ENCODE measurements at places on chromosomes 1 and 21.

DNA sequence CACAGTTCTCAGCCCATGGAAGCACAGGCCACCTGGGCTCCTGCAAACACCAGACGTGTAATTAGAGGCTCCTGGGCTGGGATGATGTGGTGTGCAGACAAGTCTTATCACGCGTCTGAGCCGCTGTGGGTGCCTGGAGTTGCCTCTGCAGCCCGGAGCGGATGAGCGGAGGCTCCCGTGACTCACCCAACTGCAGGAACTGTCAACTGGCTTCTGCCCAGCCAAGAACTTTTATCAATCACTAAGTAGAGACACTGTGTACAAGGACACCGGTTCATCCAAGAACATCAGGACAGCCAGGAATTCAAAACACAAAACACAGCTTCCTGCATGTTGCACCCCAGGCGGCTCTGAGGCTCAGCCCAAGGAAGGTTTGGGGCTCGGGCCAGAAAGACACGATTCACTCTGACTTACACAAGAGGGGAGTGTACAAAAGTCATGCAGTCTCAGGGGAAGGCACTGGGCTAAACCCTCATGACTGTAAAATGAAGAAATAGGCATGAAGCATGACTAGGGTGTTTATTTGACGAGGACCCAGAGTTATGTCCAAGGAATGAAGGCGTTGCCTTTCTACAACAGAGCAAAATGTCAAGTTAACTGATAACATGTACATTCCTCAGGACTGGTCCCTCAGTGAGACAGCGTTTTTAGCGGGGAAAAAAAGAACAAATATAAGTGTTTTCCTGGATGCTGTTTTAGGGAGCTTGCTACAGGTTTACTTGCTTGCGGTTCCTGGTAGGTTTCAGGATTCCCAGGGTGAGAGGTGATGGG lies 21.1 kb downstream of the ERRFI1 start:
- no peak for DNase-seq

- DNase-seq: no peak
Observed at GRCh38 chr1:30538226-30538992, 185.0 kb downstream of the MATN1 start.

DNA sequence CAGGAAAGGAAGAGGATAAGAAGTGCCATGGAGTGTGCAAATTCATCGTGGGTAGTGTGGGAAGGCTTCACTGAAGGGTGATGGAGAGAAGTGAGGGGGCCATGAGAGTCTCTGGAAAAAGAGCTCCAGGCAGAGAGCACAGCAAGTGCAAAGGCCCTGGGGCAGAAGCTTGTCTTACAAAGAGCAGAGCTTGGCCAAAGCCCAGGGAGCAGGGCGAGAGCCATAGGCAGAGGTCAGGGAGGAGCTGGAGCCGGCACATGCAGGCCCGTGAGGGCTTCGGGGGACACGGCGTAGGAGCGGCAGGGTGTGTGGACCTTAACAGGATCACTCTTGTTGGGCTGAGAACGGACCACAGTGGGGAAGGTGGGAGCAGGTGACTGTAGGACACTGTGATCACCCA lies 83.7 kb upstream of the EDN2 start:
- no peak for DNase-seq

- DNase-seq: peak; percentile 52
Observed at GRCh38 chr1:212432661-212433576, at the start of gene NENF. NENF (plus strand) TSS chr1:212432920; CDS start chr1:212432944, 24 bp downstream.

DNA sequence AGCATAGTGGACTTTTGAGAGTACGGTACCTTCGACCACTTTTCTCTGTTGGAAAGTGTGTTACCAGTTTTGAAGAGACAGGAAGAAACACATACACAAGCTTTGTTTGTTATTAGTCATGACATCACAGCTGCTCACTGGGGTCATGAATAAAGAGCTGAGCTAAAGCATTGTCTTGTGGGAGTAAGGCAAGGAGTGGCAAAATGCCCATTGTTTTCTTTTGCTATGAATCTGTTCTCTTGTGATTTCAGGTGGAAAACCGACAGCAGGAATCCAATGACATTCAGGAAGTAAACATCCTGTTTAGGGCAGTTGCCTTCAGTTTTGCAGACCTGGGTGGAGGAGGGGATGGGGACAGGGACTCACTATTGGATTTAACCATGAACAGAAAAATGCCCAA lies 66.2 kb downstream of the RGL1 start:
- no peak for DNase-seq

DNA sequence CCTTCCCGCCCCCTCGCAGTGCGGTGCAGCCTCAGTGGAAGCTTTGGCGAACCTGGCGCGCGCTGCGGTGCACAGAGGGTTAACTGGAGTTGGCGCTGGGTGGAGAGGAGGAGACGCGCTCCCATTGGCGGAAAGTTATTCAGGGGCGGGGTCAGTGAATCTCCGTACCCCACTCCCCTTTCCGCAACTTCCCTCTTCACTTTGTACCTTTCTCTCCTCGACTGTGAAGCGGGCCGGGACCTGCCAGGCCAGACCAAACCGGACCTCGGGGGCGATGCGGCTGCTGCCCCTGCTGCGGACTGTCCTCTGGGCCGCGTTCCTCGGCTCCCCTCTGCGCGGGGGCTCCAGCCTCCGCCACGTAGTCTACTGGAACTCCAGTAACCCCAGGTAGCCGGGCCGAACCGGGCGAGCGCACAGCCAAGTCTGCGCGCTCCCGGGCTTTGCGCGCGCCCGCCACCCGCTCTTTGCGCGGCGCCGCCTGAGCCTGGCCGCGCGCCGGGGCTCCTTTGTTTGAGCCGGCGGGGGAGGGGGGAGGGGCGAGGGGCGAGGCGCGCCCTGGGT lies at the start of gene EFNA4:
Gene EFNA4 (plus strand): TSS at position 191 of the 561 bp plus-strand sequence. CDS start 84 bp downstream, at position 275.
- peak; percentile 63 for DNase-seq

- DNase-seq: no peak
Observed at GRCh38 chr1:160197231-160197630, 6.9 kb downstream of the CASQ1 start.

DNA sequence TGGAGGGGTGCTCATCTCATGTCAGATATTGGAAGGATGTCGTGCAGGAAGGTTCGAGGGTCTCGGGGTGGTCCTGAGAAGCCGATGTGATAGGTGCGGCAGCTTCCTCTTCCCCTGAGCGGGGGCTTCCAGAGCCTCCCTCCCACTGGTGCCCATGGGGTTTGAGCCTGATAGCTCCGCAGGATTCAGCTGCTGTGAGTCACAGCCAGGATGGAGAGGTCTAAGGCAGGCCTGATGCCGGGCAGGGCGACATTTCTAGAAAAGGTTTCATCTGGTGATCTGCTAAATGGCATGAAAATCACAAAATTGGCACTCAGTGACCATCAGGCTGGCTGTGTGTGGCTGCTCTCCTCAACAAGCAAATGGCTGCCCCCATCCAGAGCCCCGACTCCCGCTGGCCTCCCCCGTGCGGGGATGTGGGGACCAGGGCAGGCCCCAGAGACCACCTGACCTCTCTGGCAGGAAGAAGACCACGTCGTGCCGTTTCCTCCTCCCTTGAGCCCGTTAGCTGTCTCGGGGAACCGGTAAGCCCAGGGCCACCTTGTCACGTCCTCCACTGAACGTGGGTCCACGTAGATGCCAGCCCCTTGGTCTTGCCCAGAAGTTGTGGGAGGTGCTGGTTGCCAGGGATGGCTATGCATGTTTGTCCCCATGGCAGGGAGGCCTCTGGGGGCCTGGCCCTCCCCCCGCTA lies 66.1 kb downstream of the SKI start:
- DNase-seq: no peak

DNA sequence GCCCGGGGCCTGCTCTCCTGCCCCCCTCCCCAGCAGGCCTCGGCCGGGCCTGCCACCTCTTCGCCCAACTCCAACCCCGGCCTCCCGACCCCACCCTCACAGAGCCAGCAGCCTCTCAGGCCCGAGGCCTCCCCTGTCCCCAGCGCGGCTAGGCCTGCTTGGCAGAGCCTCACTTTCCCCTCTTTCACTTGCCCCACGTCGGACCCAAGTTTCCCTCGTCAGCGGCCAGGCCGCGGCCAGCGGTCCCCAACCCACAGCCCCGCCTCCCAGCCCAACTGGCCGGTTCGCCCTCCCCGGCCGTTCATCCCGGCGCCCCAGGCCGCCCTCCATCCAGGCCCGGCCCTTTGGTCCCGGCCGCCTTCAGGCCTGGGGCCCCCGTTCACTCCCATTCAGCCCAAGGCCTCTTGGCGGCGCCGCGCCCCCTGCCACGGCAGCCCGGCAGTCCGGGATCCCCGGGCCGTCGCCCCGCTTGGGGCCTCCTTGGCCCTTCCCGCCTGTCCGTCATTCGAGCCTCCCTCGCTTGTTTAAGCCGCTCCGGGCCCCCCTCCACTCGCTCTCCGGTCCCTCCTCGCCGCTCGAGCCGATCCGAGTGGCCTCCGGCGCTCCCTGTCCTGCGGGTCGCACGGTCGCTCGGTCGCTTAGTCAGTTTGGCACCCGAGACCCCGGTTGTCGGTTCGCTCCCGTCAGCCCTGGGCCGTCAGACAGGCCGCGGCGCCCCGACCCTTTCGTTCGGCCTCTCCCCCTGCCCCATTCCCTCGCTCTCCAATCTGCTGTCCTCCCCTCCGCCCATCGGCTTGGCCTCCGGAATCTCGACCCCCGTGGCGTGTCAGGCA lies 1.4 kb downstream of the LRRC41 start:
- peak; percentile 44 for DNase-seq

DNA sequence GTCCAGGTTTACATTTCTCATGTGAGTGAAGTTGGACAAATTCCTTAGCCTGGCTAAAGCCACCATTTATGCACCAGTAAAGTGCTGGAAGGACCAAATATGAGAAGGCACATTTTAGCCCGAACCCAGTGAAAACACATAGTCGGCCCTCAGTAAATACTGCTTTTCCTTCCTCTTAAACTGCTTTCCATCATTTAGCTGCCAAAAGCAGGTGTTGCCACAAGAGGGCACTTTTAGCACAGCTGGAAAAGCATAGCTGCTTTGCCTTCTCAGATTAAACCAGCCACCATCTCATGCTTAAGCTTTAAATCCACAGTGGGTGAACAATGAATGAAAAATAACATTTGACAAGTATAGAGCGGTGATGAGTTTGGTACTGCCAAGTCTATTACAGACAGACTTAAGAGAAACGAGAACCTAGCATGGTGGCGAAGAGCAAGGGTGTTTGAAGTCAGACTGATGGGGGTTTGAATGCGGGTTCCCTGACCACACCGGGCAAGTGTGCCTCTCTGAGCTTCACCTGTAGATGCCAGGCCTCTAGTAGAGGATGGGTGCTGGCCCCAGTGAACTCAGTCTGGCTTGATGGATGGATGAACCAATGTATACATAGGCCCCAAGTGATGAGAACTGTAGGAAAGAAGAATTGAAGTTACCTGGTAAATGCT lies 57.8 kb downstream of the SLC35D1 start:
- DNase-seq: peak; percentile 23

- no peak for DNase-seq
Observed at GRCh38 chr1:231046730-231047395, 6.8 kb upstream of the FAM89A start.

DNA sequence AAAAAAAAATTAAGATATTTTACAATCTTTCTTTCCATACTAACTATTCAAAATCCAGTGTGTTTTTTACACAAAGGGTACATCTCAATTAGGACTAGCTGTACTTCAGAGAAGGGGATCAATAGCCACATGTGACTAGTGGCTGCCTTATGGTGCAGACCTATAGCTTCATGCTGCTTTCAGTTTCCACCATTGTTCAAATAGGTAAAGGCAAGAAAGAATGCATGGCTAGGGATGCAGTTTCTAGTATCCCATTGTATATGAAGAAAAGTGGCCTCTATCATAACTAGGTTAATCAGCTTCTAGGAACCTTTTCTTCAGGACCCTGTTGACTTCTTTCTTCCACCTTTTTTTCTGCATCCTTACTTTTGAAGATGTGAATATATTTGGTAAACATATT lies 35.7 kb downstream of the OSBPL9 start:
- no peak for DNase-seq

DNA sequence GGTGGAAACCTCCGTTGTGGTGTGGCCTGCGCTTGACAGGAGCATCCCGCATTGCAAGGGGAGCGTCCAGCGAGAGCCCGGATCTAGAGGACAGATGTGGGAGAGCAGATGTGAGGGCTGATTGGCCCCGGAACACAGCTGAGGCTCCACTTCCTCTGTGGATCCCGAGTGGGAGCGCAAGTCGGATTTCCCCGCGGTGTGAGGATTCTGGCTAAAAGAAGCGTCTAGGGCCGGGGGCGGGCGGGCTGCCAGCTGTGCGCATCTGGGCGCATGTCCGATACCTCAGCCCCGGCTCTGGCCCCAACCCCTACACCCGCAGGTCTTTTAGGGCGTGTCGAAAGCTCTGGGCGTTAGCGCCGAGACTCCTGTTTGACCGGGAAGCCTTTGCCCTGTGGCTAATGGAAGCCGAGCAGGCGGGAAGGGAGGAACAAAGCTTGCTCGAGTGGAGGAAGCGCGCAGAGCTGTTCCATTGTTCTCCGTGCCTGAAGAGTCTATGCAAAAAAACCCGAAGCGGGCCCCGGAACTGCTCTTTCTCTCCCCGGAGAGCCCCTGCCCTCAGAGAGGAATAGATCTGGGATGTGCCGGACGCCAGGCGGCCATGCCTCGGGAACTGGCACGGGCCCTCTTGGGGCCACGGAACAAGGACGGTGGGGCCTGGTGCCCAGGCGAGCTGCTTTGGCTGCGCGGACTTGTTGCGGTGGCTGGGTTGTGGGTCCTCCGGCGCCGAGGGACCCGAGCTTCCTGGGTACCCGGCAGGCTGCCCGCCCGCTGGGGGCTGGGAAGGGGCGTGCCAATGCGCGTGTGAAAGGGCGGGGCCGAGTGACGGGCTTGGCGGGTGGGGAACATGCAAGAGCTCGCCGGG lies 111.1 kb downstream of the NAV1 start:
- no peak for DNase-seq

DNA sequence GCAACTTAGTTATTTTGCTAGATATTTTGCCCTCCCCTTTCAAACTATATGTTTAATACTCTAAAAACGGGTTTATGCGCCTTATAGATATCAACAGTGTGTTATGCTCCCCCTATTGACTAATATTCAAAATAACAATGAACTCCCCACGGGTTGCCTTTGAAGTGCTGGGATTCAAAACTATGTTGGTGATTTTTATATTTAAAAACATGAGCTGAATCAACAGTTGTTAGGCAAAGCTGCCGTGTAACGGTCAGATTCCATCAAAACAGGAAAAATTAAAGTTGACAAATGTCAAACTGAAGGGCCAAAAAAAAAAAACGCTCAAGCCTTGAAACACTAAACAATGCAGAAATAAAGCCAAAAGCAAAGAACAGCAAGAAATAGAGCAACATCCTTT lies 2.5 kb downstream of the TGFBR3 start:
- DNase-seq: no peak

All from T-helper 1 cell (primary cell).